ENCODE measurements at places on chromosomes 3 and 15. TPM values are rescaled to one million over a fixed set of nuclear protein-coding genes. Genes with fewer than 3 reads are reported as not detected.
A peak's percentile ranks its signal among the peaks of the same experiment; 100 is the strongest.

GRCh38 chr3:165346503-165346902 is 150.3 kb upstream of the SLITRK3 start:
- DNase-seq = no peak

GRCh38 chr3:18740631-18741583 is 315.8 kb upstream of the SATB1 start:
- no peak for DNase-seq

GRCh38 chr3:71966185-71966584 is 181.2 kb upstream of the PROK2 start:
- no peak for DNase-seq

DNA sequence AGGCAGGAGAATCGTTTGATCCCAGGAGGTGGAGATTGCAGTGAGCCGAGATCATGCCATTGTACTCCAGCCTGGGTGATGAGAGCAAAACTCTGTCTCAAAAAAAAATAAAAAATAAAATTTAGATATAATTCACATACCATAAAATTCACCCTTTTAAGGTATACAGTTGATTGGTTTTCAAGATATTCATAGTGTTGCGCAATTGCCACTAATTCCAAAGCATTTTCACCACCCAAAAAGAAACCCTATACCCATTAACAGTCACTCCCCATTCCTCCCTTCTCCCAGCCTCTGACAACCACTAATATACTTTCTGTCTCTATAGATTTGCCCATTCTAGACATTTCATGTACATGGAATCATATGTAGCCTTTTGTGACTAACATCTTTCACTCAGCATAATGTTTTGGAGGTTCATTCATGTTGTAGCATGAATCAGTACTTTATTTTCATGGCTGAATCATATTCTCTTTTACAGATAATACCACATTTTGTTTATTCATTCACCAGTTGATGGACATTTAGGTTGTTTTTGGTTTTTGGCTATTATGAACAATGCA is 116.7 kb downstream of the RASA2 start:
- DNase-seq = no peak

DNA sequence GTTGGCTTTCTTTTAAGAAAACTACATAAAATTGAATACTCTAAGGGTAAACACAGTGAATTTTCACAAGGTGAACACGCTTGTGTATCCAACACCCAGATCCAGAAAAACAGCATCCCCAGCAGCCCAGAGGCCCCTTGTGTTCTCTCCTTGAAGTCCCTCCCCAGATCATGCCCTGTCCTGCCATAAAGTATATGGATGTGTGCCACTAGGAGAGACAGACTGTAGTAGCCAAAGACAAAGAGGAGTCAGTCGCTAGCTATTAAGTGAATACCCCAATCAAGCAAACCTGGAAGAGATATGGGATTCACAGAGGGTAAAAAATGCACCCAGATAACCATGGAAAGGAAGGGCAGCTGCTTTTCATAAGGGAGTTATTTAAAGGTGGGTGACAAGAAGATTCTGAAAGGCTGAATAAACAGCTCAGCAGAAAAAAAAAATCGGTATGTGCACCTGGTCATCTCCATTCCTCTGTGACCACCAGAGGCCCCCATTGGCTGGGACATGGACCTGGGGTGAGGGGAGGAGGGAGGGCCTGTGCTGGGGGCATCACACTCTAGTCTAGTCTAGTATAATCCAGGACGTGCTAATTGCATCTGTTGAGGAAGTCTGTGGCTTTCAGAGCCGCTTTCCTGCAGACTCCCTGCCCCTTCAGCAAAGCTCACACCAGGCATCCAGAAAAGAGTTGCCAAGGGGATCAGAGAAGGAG is 167.3 kb upstream of the NDN start:
- DNase-seq = no peak

- no peak for DNase-seq
These were observed 101.4 kb upstream of the SOX2 start for GRCh38 chr3:181610083-181610972.

DNA sequence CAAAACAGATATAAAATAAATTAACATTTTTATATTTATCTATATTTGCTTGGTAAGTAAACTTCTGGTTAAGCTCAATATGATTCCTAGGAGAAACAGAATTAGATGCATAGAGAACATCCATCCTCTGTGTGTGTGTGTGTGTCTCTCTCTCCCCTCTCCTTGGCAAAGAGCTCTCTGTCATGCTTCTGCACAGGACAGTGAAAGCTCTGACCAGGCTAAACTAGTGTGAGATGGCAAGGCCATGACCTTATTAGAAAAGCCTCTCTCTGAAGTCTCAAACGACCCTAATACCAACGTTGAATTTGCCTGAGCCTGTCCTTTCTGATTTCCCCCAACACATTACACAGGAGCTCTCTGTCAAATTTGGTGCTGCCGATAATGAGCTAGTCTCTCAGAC is 746.0 kb downstream of the VGLL3 start:
- no peak for DNase-seq

GRCh38 chr3:57160076-57160764 is 4.9 kb downstream of the IL17RD start:
- DNase-seq = no peak

- no peak for DNase-seq
These were observed 1062.2 kb upstream of the EPHA6 start for GRCh38 chr3:95752199-95752598.

- DNase-seq = peak; percentile 28
These were observed 204.9 kb upstream of the LINGO1 start for GRCh38 chr15:77837649-77838025.

- no peak for DNase-seq
These were observed 8.7 kb downstream of the BTD start for GRCh38 chr3:15610082-15610759.

SHISA5 gene
- 94.4 TPM for total RNA-seq

DNA sequence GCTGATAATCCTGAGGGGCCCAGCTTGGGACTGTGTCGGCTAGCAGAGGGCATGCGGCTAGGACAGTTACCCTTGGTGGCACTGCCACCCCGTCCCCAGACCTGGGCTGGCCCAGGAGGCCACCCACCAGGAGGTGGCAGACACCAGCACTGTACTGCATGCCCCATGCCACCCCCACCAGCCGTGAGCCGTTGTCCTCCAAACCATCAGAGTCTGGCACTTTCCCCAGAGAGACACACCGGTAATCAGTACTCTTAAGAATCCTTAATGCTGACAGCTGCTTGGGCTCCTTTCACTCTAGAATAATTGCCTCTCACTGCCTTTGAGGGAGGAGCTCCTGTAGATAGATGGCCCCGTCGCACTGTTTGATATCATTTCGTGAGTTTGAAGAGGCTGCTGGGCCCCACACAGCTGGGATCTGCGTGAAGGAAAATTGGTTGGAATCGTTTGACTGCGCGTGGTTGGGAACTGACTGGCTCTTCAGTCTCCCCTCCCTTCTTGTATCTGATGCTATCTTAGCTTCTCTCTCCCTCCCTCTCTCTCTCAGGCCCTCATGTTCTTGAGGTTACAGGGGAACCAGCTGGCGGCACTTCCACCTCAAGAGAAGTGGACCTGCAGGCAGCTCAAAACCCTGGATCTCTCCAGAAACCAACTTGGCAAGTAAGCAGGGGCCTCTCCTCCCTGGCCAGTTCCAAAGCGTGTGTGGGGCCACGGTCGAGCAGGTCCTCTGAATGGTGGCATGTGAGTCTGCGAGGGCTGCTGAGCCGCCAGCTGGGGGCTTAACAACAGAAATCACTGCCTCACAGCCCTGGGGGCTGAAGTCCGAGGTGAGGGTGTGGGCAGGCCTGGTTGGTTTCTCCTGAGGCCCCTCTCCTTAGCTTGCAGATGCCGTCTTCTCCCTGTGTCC is 94.9 kb downstream of the LRRK1 start:
- DNase-seq = peak; percentile 53

GRCh38 chr3:171383206-171384018 is 76.8 kb downstream of the TNIK start:
- DNase-seq = no peak

DNA sequence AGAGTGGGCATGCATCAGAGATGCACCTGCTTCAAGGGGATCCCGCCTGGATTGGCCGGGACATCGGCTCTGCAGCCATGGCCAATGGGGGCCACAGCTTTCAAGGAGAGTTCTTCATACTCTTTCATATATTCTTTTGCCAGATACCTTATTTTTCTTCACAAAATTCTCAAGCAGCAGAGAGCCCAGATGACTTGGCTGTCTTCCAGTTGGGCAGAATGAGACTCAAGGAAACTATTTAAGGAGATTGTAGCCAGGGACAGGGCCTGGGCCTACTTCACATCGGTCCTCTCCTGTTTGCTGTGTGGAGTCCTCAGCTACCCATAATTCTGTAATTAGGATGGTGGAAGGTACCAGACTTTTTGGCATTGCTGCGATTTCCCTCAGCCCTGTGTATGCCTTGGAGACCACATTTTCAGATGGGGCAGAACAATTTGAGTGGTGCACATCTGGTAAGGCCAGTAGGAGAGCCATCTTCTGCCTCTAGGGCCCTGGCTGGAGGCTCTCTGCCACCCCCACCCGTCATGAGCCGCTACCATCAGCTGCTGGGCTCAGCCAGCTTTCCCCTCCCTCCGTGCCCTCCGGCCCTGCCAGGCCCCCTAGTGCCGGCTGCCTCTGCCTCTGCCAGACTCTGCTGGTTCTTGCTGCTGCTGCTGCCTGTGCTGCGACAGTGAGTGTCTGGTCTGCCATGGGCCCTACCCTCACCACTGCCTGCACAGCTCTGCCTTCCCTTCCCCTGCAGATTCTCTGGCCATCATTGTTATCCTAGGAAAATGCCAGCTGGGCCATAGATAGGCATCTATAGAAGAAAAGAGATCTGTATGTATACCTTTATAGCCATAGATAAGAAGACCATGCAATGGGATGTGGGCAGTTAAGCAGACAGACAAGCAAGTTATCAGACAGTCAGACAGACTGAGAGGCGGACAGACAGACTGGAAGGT is 6.7 kb downstream of the PLIN1 start:
- DNase-seq = no peak

- DNase-seq = no peak
These were observed 10.0 kb downstream of the BHLHE40 start for GRCh38 chr3:4988983-4989834.

DNA sequence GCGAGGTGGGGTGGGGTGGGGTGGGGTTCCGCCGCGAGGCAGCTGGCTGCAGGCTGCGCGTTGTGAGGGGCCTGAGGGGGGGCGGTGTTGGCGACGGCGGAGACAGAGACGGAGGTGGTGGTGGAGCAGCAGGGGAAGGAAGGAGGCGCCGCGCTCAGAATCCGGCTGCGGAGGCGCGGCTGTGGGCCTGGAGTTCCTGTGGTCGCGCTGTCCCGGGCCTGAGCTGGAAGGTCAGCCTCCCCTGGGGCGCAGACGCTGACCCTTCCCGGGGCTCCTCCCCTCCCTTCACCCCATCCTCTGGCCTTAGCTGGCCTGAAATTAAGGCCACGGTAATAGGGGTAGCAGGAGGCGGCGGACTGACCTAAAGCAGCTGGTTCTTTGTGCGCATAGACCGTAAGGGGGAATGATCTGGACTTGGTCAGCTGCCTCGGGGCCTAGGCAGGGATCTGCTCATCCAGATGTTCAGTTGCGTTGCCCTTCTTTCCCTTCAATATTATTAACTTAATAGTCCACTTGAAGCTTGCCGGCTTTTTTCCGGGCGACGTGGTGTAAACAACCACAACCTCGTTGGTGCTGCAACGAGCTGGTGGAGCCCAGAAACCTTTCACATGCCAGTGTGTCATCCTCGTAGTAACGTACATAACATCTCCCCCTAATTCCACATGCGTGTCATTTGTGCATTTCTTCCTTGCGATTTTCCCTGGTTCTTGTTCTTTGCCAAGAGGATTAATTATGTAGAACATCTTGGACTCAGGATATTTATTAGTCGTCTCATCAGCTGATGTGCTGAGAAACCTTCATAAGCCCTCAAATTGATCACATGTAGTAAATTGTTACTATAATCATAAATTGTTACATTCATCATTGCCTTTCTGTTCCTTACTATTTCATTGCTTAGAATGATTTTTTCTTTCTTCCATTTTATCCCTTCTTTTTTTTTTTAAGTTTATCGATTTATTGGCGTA is 626 bp downstream of the SEC62 start:
- DNase-seq = peak; percentile 73

- DNase-seq = no peak
These were observed 87.3 kb downstream of the CHRD start for GRCh38 chr3:184467171-184467570.

- no peak for DNase-seq
These were observed 1.6 kb upstream of the MEIS2 start for GRCh38 chr15:37101980-37102304.

DNA sequence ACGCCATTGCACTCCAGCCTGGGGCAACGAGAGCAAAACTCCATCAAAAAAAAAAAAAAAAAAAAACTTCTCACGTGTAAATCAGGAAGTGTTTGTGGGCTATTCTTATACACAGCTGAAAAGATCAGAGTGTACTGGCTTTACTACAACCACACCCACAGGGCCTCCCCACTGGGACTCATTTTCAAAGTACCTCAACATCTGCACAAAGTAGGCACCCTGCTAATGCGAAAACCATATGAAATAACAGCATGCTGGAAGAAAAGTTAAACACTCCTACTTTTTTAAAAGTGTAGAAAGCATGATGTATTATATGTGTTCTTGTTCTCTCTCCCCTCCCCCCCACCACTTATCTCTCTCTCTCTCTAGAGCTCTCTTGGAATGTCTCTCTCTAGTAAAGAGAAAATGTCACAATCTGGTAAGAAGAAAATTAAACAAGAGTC is 11.1 kb downstream of the UACA start:
- no peak for DNase-seq

KCNMB3 gene
- total RNA-seq = 0.83 TPM

DNA sequence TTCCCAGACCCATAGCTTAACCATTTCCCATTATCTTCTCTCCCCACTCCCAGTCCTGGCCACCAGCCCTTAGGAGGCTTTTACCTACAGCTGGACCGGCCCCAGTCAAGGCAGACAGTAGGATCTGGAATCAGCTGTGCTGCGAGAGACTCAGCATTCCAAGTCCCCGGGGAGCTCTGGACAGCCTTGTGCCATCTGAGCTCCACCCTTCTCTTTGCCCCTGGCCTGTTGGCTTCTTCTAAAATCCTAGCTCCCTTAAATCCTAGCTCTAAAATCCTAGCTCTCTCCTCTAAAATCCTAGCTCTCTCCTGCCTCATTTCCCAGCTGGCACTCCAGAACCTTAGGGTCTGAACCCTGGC is 21.3 kb downstream of the MEGF11 start:
- DNase-seq = no peak

DNA sequence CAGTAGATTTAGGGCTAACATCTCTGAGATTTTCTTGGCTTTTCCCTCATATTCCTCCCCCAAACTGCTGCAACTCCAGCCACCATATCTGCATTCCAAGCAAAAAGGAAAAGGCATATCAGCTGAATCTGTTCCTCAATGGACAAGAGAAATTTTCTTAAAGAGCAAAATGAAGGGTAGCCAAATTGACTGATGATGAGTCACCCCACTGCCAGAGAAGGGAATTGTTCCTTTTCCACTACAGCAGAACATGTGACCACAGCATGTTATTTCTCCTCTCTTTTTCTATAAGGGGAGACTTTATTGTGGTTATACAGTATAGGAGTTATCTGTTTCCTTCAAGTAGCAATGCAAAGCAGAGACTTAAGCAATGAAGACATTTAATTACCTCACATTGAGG is 172.5 kb downstream of the MTHFS start:
- no peak for DNase-seq
